GM13977 (cell line): ENCODE measurements at places on chromosomes 16 and 17.

DNA sequence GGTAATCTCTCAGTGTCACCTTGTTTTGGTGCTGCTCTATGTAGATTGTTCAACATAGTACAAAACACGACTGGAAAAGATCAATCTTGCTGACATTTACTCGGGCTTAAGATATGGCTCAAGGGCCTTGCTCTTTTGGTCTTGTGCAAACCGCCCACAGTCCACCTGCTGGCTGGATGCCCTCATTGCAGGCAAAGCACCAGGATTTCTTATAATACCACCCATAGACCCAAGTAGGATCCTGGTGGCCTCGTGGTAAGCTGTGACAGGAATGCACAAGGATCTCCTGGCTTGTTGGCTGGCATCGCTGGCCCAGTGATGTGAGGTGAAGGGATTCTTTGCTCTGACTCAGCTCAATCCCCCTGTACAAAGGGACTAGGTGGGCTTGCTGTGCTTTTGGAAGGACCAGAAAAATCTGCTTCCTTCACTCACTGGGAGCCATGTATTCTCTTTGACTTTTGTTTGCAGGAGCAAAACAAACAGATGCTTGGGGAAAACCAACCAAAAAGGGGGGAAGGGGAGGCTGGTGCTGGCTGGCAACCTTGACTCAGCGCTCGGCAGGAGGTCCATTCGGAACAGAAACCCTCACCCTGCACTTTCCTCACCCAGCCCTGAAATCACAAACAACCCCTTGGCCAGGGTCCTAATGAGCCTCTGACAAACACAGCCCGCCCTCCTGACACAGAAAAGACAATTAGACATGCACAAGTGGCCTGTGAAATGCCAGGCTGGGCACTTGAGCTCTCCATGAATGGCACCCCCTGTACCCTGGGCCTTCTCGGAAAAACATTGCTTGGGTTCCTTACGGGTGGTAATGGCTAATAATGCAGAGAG is 36.6 kb upstream of the MED9 start:
- peak; percentile 81 for DNase-seq

- DNase-seq, result no peak
These were observed 14.2 kb upstream of the SYT17 start for GRCh38 chr16:19153876-19154275.

GRCh38 chr17:82103553-82104451 is 5.8 kb upstream of the FASN start:
- DNase-seq, result no peak

- DNase-seq, result no peak
These were observed 2.3 kb downstream of the DPEP2NB start for GRCh38 chr16:68013440-68013839.

DNA sequence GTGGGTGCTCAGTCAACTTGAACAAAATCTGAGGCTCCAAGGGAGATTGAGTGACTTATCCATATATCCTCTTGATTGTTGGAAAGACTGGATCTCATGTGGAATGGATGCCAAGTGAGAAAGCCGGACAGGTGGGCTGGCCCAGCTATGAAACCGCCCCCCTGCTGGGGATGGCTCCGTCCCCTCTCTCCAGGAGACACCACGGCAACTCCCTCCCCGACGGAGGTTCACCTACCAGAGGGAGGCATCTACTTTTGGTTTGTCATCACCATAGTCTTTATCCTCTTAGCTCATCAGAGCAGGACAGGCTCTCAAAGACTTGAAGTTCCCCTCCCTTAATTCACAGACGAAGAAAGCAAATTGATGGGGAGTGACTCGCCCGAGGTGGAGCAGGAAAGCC is 1.8 kb upstream of the ALG1 start:
- DNase-seq, result no peak

DNA sequence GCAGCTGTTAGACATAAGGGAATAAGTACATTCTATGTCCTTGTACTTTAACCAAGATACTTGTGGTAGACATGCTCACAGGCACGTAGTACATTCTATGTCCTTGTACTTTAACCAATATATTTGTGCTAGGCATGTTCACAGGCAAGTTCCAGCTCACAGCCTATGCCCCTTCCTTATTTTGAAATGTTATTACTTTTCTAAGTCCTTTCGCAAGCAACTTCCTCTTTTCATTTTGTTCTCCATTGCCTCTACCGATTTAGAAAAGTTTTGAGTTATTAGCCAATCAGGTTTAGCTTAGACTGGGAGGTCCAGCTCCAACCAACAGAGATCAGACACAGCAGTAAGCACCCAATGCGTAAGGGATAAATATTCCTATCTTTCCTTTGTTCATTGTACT is 60.1 kb upstream of the NUDT7 start:
- DNase-seq, result no peak

DNA sequence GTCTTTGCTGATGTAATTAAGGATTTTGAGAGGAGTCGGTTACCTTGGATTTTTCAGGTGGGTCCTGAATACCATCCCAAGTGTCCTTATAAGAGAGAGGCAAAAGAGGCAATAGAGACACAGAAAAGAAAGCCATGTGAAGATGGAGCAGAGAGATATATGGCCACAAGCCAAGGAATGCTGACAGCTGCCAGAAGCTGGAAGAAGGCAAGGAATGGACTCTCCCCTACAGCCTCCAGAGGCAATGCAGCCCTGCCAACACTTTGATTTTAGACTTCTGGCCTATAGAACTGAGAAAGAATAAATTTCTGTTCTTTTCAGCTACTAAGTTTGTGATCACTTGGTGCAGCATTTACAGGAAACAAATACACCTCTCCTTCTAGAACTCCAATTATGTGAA is 8.2 kb upstream of the RNFT1 start:
- DNase-seq, result no peak

- DNase-seq, result peak; percentile 52
These were observed 3.9 kb downstream of the DPEP2 start for GRCh38 chr16:67995423-67995822.

- peak; percentile 30 for DNase-seq
These were observed 90.0 kb downstream of the GNAO1 start for GRCh38 chr16:56281249-56281805.

- DNase-seq, result no peak
These were observed 399.1 kb upstream of the CDH5 start for GRCh38 chr16:65967376-65967775.

GRCh38 chr16:89697161-89697615 is 4.3 kb downstream of the SPATA2L start:
- no peak for DNase-seq

DNA sequence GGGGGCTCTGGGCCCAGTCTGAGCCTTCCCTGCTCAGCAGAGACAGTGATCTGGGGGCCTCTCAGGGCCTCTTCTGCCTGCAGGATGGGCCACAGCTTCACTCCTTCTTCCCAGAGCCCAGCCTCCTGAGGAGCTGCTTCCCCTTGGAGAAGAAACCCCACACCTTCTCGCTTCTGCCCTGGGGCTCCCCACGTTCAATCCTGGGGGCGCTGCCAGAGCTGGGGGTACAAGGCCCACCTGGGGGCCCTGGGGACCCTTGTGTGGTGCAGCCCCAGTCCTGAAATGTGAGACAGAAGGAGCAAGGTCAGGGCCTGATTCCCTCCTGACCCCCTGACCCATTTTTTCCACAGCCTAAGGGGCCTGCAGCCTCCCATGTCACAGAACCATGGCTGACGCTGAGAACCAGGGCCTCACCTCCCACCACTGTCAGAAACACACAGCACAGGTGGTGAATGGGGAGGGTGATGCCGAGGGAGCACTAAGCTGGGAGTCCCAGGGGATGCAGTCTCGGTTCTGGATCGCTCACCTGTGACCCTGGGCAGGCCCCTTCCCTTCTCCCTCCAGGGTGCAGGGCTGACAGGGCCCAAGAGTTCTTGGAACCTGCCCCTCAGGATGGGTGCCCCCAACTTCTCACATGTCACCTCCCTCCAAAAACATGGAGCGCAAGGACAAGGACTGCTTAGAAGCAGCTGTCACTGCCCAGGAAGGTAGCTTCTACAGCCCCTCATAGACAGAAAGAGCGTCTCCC is 21.6 kb upstream of the MPO start:
- DNase-seq, result no peak

DNA sequence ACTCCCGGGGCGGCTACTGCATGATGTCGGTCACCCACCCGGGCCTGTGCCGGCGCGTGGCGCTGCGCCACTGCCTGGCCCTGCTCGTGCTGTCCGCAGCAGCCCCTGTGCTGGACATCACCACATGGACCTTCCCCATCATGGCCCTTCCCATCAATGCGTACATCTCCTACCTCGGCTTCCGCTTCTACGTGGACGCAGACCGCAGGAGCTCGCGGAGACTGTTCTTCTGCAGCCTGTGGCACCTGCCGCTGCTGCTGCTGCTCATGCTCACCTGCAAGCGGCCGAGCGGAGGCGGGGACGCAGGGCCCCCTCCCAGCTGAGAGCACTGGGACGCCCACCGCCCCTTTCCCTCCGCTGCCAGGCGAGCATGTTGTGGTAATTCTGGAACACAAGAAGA is 29.8 kb downstream of the CDRT15 start:
- no peak for DNase-seq

- DNase-seq, result no peak
These were observed 50.7 kb upstream of the TNRC6C start for GRCh38 chr17:77907497-77908461.

GRCh38 chr17:47615766-47616424 is 33.8 kb upstream of the KPNB1 start:
- DNase-seq, result peak; percentile 44

DNA sequence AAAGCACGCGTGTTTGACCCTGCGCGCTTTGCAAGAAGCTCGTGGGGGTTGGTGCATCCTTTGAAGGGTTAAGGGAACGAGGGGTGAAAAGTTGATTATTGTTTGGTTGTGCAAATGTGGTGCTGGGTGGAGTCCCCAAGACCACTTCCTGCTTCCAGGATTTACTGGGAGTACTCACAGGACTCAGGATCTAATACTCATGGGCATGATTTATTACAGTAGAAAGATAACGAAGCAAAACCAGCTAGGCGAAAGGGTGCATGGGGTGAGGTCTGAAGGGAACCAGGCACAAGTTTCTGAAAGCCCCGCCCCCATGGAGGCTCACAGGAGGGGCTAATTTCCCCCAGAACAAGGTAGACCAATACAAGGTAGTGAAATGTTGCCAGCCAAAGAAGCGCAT is 58.8 kb downstream of the RPTOR start:
- DNase-seq, result no peak

- DNase-seq, result no peak
These were observed 7.7 kb upstream of the ZNF652 start for GRCh38 chr17:49369760-49370159.

DNA sequence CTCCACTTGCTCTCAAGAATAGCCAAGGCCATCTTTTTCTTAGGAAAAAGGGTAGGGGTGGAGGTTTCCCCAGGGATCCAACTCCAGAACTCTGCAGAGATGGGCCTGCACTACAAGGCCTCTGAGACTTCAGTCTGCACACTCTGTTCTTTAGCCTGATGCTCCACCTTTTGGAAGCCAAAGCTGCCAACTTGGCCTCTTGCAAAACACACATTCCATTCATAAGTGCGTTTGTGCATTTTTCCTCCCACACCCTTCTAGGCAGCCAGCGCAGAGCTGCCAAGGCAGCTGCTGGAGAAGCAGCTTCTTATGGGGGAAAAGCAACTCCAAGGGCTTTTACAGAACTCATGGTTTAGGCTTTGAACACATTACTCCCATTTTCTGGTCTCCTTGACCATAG is 45.3 kb downstream of the REXO5 start:
- no peak for DNase-seq

DNA sequence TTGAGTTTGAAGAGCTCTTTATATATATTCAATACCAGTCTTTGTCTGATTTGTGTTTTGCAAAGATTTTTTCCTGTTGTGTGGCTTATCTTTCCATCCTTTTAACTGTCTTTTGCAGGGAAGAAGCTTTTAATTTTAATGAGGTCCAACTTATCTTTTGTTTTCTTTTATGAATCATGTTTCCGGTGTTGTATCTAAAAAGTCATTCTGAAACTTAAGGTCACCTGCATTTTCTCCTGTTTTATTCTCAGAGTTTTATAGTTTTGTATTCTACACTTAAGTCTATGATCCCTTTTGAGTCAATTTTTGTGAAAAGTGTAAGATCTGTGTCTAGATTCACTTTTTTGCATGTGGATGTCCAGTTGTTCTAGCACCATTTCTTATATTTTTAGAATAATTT is 24.6 kb upstream of the COX10 start:
- no peak for DNase-seq

DNA sequence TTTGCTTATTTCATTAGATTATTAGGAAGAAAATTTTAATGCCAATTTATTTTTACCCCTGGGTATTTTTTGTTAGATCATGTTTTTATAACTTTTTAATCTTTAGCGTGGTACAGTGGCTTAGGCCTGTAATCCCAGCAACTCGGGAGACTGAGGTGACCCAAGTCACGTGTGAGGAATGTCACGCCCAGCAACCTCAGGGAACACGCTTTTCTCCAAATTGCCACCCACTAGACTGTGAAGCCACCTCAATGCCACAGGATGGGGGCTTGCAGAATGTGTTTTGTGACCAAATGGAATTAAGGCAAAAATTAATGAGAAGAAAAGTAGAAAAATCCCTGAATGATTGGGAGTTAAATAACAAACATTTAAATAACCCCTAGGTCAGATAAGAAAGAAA is 141.8 kb downstream of the LAT start:
- DNase-seq, result no peak

DNA sequence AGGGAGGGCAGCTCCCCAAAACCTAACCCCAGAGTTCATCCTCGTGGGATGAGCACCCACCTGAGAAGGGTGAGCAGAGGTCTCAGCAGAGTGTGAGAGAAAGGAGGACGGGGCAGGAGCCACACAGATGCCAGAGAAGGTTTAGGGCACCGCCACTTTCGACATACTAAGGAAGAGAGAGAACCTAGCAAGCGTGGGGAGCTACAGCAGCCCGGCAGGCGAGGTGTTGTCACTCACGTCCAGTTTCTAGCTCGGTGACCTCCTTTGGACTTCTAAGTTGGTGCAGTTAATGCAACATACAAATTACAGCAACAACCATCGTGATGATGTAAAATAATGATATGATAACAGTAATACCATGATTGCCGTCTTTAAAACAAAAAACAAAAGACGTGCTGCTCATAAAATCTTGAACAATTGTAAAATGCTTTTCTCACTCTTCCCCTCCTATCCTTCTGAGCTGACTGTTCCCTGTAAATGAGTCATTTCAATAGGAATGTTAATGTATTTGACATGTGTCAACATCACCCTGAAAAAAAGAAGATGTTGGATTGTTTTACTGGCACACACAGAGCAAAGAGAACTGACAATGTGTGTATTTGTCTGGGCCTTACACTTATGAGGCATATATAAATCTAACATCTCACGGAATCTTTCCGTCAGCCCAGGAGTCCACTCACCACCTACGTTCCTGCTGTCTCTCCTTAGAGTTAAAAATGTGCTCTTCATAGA is 158.2 kb upstream of the MAF start:
- DNase-seq, result no peak

- peak; percentile 75 for DNase-seq
These were observed 10.4 kb upstream of the NLRC3 start for GRCh38 chr16:3587547-3588110.

DNA sequence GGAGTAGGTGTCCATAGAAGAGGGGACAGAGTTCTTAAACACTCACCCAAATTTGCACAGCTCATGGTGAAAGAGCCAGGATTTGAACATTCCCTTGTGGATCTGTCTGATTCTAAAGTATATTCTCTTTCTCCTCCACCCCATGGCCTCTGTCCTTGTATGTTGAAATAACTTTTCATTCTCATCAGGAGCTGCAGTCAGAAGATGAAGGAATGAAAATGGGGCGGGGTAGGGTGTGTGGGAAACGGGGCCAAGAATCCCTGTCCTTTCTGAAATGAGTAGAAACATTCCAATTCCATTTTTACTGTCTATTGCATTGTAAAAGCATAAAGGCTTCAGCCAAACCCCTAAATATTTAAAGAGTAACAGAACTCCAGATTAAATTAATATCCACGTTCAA is 42.8 kb downstream of the NOG start:
- no peak for DNase-seq

GRCh38 chr17:73249700-73250099 is 12.0 kb downstream of the CPSF4L start:
- no peak for DNase-seq

- DNase-seq, result no peak
These were observed 8.3 kb downstream of the PIK3R6 start for GRCh38 chr17:8859027-8859803.
